ENCODE measurements at places on chromosomes 12 and 14.

DNA sequence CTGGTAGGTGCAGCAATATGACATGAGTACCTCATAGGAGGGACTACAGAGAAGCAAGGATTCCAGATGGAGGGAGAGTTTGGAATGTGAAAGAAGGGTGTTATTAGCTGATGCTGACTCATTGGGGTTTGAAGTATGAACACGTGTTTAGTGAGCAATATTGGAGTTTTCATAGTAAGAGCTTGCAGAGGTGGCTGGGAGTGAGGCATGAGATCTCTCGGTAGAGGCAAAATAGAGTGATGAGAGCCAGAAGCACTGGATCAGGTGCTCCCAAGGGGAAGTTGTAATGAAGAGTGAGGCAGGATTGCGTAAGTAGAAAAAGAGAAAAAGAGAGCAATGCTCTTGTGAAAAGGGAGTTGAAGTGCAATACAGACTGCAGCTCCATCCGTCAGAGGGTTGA, 42.1 kb downstream of the MGST1 start:
- DNase-seq, result peak; percentile 46

DNA sequence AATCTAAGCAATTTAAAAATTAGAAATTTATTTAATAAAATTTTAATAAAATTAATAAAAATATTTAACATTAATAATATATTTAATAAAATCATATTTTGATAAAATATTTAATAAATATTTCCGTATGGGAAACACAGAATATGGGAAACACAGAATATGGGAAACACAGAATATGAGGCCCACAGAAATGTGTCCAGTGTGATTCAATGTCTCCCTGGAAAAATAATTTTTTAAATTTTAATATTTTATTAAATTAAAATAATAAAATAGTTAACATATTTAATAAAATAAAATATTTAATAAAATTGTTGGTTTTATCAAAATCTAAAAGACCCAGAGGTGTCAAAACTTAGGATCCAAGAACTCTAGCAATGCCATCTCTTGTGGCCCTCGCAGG, 186.4 kb downstream of the TMEM132D start:
- no peak for DNase-seq

GRCh38 chr14:70330596-70330995, 28.9 kb downstream of the COX16 start:
- no peak for DNase-seq

DNA sequence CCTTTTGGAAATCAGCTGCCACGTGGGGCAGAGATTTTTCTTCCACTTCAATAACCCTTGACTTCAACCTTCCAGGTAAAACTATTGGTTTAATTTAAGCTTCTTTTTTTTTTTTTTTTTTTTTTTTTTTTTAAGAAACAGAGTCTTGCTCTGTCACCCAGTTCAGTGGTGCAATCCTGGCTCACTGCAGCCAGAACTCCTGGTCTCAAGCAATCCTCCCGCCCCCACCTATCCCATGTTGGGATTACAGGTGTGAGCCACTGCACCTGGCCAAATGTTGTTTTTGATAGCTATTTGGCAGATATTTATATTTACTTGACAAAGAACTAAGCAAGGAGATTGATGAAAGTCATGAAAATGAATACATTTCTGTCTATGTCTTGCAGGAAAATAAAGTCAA, 65.1 kb downstream of the SINHCAF start:
- no peak for DNase-seq

GRCh38 chr12:126860210-126860609, 1406.8 kb upstream of the TMEM132C start:
- DNase-seq, result no peak

- DNase-seq, result no peak
Measured at GRCh38 chr12:3173912-3174311, 96.7 kb downstream of the TSPAN9 start.

DNA sequence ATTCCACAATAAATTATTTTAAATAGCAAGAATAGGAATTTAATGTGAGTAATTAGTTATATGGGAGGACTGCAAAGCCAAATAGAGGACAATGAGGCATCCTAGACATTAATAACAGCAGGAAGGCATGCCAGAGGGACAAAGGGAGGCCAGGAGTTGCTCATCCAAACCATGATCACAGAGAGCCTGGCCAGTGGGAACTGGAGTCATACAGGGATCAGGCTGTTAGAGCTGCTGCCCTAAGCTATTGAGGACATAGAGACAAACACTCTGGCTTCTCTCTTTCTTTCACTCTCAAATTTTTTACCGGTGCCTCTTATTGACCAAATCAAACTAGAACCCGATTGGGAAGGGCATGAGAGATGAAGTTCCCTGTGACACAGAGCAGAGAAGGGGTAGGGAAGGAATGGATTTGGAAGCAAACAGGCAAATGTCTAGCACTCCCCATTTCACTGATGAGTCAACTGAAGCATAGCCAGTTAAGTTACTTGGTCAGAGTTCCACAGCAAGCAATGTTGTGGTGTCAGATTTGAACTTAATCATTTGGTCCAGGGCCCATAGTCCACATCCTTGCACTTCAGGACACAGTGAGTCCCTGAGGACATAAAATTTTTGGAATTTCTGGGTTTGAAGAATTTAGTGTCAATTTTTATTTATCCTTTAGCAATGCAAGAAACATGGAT, 17.9 kb upstream of the CFAP54 start:
- no peak for DNase-seq

DNA sequence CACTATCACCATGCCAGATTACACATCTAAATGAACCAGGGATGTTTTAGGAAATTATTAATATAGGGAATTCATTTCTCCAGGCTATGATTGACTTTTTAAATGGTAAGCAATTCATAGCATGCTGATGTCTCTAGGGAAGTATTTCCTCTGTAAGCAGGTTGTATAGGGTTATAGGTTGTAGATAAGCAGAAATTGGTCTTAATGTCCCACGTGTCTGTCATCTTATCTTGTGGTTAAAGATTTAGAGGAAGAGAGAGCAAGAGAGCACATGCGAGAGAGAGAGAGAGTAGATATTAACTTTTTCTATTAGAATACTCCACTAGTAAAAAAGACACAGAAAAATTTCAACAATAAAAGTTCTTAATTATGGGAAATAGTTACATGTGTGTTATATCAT, 32.6 kb downstream of the TRHDE start:
- DNase-seq, result no peak

- no peak for DNase-seq
Measured at GRCh38 chr14:65234752-65235361, 132.5 kb upstream of the MAX start.

DNA sequence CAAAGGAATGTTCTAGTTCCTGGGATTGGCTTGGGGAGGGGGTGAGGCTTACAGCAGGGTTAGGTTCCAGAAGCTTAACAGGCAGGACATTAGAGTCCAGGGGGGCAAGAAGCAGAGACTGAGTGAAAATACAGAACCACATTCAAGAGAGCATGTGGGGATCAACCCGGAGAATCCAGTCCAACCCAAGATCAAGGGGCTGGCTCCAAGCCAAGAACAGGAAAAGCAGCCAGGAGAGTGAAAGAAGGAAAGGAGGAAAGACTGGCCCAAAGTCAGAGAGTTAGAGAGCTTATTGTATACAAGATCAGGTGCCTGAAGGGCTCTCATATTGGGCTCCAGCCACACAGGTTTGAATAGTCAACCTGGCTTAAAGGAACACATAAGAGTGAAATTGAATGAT, 190.3 kb upstream of the CDKN3 start:
- no peak for DNase-seq
